ENCODE measurements at places on chromosomes 5 and 9.
A peak's percentile ranks its signal among the peaks of the same experiment; 100 is the strongest.

- DNase-seq, result no peak
Observed at GRCh38 chr9:131743096-131743495, 3.2 kb upstream of the RAPGEF1 start.

DNA sequence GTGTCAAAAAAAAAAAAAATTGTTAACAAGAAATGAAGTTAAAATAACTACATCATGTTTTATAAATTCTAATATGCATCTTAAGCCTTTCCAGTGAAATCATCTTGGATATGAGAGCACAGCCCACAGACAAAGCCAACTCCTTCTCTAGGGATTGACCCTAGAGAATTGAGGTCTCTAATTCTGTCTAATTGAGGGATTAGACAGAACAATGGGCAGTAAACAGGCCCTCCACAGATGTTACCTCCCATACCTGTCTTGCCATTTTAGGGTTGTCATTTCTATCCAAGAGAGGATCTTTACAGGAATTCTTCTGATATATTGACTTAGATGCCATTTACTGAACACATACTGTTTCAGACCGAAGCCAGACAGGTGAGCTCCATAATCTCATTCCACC, 42.3 kb downstream of the NSG2 start:
- DNase-seq, result no peak

GRCh38 chr9:69822116-69822750, 1.6 kb downstream of the CFAP95 start:
- DNase-seq, result no peak

DNA sequence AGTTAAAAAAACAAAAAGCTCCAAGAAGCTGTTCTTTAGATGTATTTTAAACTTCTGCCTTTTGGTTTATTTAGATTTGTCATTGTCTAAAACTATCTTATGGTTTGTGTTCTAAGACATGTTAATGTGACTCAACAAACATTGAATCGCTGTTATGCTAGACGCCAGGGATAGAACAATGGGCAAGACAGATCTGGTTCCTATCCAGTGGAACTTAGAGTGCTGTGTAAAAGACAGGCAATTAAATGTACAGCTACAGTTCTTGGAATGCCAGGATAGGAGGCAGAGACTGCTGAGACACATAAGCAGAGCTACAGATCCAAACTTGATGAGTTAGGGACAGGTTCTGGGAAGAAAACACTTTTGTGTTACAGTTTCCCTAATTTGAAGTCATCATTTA, 22.4 kb downstream of the LYRM7 start:
- no peak for DNase-seq

- no peak for DNase-seq
Observed at GRCh38 chr9:107744873-107745272, 255.3 kb upstream of the KLF4 start.

GRCh38 chr9:7103367-7103766, 345.6 kb downstream of the KDM4C start:
- no peak for DNase-seq

- no peak for DNase-seq
Observed at GRCh38 chr5:166768536-166768935, 1522.9 kb upstream of the WWC1 start.

DNA sequence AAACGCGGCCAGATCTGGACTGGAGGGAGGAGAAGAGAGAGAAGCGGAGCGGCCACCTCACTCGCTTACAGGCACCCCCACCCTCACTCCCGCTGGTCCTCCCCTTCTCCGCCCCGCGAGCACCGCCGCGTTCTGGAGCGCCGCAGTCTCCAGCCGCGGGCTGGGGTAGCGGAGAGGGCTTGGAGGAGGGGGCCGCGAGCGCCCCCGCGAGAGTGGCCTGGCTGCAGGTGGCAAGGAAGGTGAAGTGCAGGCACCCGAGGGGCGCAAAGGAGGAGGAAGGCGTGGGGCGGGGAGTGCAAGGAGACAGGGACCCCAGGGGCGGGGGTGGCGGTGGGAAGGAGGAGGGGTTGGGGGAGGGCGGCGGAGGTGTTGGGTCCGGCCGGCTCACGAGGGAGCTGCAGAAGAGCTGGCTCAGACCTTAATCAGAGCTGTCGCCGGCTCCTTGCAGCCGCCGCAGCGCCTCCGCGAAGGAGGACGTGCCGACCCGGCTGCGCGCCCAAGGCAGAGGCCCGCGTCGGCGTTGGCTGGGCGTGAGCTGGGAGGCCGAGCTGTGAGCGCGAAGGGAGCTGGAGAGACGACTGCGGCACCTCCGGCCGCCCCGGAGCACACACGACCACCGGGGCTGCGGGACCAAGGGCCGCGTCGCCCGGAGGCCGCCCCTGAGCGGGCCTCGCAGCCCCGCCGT, at the start of gene DMRT3:
Gene DMRT3 (plus strand): TSS at position 398 of the 685 bp plus-strand sequence. CDS start 347 bp downstream, outside the sequence.
- DNase-seq, result no peak

DNA sequence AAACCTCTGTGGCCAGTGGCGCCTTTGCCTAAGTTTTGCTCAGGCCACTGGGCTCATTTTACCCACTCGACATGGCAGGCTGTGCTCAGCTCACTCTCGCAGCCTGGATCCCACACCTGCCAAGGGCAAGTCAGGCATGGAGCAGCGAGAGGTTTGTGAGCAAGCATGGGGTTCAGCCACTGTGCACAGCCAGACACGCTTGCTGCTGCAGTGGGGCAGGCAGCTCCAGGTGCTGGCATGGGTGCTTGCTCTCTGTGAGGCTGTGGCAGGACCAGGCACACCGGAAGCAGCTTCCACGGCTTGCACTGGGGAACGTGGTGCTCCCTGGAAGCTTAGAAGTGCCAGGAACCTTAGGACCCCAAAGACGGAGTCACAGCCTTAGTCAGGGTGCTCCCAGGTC, 470.1 kb downstream of the CDH9 start:
- no peak for DNase-seq

- DNase-seq, result no peak
Observed at GRCh38 chr5:59615272-59615671, 278.3 kb downstream of the PDE4D start.

DNA sequence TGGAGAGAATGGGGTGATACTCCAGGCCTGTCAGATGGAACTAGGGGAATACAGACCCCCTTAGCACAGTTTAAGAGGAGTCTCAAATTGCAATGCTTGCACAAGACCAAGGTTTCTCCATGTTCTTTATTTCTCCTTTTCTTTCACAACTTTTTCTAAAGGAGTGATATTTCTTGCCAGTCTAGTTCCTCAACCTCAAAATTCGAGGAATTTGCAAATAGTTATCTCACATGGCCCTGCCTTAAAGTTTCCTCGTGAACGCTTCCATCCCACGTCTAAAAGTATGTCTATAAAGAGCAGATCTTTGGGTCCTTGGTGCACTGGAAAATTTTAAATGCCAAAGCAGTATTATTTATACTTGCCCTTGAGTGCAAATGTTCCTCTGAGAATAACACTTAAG, 373.8 kb upstream of the KLF4 start:
- no peak for DNase-seq

DNA sequence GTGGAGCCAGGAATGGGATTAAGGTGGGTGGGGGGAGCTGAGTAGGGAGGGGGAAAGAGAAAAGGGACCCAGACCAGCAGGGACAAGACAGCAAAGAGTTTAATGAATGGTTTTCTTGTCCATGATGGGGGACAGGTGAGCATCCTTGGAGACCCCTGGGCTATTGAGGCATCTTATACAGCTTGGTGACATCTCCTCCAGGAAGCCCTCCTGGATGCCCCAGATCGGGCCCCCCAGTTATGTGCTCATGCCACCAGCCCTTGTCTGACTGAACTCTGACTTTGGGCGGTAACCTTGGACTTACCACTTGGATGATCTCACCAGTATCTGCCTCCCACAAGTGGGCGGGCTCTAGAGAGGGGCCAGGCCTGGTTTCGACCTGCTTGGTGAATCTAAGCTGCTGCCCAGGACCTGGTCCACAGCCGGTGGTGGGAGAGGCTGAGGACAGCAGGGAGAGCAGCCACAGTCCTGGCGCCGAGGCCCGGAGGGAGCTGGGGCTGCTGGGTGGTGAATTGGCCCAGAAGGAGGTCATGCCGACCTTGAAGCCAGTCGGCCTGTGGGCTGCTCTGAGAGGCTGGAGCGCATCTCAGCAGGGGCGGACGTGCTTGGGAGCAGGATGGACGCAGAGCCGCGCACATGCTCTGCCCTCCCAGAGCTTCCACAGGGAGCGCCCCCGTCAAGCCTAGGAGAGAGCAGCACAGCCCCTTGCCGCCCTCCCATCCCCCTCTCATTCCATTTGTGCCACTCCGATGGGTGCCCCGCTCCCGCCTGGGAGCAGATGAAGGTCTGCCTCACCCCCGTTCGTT, 36.2 kb downstream of the UNC5A start:
- peak; percentile 48 for DNase-seq

- no peak for DNase-seq
Observed at GRCh38 chr9:86405086-86405491, 50.9 kb upstream of the TUT7 start.

DNA sequence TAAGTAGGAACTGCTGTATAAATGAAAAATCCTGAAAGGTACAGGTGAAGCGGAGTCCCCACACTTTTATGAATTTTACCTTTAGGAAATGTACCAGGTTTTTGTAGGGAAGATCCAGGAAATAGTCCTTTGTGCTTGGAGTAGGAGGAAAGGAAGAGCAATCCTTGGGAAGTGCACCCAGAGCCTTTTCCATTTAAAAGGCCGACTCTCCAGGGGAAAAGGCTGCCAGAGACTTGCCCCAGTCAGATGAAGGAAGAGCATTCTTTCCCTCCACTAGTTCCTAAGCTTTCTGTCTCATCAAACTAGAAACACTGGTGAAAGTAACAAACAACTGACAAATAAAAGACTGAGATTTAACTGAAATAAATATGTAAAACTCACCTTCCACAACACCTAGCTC, 779.4 kb upstream of the CDH6 start:
- no peak for DNase-seq

DNA sequence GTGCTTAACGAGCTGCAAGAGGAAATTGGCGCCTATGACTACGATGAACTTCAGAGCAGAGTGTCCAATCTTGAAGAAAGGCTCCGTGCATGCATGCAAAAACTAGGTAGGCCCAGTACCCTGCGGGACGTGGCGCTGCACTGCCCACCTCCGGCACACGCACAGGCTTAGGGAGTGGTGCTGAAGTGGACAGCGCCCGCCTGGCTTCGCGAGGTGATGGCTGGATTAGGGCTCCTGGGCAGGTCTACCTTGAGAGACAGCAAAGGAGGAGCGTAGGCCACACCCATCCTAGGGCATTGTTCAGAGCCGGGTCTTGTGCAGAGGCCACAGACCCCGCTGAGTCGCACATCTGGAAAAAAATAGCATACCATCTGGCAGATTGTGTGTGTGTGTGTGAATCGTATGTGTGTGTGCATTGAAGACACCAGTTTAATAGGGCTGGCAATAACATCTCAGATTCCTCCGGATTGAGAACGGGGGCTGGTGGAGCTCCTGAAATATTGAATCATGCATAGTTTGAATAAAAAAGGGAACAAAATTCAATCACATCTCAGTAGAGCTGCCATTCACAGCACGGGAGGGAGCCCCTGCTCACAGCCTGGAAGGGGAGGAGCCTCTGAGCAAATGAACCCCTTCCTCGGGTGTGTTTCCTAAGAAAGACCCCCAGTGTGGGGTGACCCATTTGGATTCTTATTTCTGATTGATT, 11.1 kb downstream of the OLFM1 start:
- no peak for DNase-seq

DNA sequence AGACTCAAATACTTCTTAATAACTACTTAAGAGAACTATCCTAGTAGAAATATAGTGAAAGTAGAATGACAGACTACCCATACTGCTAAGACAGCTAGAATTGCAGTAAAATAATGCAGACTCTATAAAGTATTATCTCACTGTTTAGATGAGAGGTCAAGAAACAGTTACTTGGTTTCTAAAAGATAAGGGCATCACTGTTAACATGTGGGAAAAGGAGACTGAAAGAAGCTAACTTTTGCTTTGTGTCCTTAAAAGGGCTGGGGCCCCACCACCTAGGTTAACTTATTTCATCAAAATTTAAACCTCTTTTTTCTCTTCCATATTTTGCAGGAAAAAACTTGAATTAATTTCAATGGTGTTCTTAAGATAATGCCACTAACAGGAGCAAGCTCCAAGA, 204.3 kb downstream of the CNTLN start:
- DNase-seq, result no peak

- no peak for DNase-seq
Observed at GRCh38 chr5:93299681-93300308, 281.2 kb downstream of the NR2F1-AS1 start.

DNA sequence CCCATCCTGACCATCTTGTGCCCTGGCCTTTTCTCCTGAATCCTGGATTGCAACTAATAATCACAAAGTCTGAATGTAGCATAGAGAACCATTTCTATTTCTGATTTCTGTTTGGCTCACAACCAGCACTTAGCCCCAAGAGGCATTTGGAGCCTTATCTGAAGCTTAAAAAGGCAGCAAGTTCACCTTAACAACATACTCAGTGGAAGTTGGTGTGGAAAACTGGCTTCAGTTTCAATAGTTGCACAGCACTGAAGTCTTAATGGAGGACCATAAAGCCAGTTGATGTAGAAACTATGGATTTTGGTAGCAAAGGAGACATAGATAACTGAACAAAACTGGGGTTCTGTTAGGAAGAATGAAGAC, 574.1 kb downstream of the PSAT1 start:
- DNase-seq, result no peak

- DNase-seq, result no peak
Observed at GRCh38 chr5:154520861-154521453, 42.9 kb upstream of the HAND1 start.

GRCh38 chr5:135564331-135564730, 14.5 kb downstream of the CXCL14 start:
- DNase-seq, result no peak

GRCh38 chr5:167797933-167798332, 493.5 kb upstream of the WWC1 start:
- no peak for DNase-seq

- DNase-seq, result no peak
Observed at GRCh38 chr9:94666364-94667099, 27.2 kb upstream of the FBP1 start.

- no peak for DNase-seq
Observed at GRCh38 chr5:133559960-133560359, 52.4 kb downstream of the FSTL4 start.

DNA sequence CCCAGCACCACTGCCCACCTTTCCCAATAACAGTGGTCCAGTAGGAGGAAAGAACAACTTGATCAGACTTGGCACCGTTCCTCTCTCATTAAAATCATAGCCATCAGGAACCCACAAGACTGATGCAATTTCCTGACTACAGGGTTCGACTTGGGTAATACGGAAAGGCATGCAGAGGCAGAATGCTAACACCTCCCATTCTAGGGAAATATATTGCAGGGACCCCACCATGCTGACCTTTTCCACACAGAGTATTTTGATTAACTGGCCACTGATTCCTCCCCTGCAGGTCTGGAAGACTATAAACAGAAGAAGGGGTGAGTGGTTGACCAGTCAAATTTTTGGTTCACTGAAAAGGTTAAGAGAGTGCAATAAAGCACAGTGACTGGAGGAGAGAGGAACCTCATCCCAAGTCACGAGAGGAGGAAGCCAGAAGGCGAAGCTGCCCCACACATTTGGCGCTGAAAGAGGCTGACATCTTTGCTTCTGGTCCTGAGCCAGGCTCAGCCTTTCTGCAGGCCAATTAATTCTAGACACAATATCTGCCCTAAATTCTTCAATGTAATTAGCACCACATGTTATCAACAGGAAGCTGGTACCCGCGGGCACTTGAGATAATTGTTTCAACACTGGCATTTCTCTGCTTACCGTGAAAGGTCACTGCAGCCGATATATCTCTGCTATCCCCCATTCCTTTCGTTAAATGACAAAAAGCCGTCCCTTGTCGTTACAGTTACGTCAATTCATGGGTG, 64.7 kb upstream of the SPOCK1 start:
- DNase-seq, result no peak
